ENCODE measurements at places on chromosomes 16 and 17.

DNA sequence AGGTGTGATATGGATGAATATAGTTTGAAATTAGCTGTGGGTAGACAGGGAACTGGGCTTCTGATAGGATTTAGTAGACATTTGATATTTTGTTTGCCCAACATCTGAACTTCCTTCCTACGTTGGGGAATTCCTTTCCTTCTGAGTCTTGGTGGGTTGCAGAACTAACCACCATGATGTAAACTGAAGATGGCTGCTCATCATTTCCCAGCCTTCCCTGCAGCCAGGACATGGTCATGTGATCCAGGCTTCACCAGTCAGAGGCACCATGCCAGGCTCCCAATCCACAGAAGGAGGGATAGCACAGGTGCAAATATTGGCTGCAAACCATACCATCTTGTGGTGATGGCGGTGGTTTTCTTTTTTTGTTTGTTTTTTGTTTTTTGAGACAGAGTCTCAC, 57.4 kb downstream of the EMP2 start:
- DNase-seq: no peak

DNA sequence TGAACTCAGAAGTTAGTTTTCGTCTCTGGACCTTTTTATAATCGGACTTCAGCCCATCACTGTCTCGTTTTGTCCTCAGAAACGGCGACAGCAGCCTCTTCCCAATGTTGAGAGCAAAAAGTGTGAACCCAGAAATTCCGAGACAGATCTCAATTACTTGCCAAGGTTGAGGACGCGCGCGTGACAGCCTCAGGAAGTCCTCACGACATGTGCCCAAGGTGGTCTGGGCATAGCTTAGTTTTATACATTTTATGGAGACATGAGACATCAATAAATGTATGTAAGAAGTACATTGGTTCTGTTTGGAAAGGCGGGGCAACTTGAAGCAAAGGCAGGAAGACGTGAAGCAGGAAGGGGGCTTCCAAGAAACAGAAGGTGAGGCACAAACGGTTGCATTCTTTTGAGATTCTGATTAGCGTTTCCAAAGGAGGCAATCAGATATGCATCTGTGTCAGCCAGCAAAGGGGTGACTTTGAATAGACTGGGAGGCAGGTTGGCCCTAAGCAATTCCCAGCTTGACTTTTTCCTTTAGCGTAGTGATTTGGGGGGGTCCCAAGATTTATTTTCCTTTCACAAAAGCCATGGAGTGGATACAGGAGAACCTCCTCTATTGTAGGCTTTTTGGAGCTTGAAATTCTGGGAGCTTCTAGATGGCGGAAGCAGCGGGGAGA, 583 bp upstream of the ZNF747 start:
- DNase-seq: no peak

DNA sequence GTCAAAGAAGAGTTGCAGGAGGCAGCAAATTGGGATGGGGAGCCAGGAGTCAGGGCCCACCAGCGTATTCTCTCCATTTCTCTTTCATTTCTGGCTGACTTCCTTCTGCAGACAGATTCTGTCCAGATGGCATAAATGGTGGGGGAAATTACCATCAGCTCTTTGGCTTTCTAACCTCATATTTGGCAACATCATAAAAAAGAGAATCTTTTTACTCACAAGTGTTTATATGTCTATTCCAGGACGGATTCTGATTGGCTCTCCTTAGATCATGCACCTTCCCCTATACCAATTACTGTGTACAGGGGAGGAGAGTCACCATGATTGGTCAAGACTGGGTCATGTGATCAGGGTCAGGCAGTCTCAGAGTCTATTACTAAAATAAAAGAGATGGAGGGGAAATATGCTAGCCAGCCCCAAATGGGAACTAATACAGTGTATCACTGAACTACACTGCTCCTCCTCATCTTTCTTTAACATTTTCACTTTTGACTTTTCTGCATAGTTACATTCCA, 537.1 kb upstream of the EEF2KMT start:
- DNase-seq: no peak

GRCh38 chr16:84650062-84650991, 2.0 kb downstream of the KLHL36 start:
- no peak for DNase-seq

DNA sequence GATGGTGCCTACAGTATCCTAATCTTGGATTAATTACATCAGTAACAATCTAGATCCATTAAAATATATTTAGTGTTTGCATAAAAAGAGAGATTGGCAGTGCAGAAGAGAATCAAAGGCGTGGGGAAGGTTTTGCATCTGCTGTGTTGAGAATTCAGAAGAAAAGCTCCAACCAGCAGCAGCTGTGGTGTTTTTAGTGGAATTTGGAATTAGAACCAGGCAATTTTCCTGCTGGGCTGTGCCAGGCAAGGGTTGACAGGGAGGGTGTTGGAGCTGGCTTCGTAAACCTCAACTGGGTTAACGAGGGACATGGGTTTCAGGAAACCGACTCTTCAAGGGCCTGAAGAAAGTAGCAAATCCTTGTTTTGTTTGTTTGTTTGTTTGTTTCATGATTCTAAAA, 107.8 kb upstream of the WSCD1 start:
- DNase-seq: no peak

DNA sequence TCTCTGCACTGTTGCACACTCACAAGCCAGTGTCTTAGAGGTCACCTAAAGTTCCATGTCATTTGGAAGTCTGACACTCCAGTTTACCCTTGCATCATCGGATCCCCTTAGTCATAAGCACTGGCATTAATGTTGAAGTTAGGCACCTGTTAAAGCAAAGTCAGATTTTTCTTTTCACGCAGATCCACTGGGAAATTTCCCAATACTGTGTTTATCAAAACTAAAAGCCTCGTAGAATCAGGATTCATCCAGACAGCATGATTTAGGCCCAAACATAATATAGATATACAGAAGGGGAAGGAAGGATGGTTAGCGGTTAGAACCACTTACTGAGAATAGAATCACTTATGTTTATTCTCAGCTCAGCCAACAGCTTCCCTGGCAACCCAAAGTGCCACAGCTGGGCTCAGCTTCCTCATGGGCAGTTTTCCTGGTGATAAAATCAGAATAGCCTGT, 30.1 kb upstream of the HAPSTR1 start:
- DNase-seq: no peak

DNA sequence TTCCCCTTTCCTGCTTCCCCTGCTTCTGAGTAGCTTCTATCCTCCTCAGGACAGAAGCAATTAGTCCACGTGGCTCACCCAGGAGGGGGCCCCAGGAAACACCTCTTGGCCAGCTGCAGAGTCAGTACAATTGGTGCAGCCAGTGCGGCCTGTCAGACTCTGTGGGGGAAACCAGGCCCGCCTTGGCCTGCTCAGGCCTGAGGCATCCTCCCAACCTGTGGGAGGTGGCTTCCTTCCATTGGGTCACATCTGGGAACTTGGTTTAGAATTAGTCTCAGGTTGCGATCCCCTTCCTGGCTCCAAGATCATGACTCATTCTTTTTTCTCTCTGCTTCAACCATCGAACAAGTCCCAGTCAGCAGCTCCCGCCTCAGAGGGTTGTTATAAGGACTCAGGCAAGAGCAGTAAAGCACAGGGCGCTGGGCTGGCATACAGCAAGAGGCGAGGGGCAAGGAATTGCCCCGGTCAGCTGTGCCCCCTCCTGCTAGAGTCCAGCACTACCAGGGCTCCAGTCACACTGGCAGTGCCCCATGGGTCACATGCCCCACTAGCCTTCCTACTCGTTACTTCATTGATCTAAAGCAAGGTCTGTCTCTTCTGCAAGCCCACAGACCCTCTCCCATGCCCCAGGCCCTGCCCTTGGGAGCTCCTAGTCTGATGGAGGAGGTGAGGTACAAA, 8.1 kb upstream of the EPX start:
- no peak for DNase-seq

DNA sequence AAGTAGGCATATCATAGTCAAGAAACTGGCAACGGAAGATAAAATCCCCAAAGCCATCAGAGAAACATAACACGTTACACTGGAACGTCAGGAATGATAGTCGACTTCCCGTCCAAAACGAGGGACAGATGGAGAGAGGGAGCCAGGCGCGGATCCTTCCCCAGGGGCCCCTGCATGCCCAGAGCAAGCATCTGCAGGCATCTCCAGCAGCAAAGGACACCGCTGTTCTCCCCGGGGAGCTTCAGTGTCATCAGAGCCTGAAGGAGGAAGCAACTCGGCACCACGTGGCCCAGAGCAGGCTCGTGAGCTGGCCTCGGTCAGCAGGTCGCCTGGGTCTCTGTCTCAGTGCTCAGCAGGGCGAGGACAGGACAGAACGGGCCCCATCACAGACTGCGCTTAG, 50.1 kb downstream of the LMF1 start:
- DNase-seq: no peak

DNA sequence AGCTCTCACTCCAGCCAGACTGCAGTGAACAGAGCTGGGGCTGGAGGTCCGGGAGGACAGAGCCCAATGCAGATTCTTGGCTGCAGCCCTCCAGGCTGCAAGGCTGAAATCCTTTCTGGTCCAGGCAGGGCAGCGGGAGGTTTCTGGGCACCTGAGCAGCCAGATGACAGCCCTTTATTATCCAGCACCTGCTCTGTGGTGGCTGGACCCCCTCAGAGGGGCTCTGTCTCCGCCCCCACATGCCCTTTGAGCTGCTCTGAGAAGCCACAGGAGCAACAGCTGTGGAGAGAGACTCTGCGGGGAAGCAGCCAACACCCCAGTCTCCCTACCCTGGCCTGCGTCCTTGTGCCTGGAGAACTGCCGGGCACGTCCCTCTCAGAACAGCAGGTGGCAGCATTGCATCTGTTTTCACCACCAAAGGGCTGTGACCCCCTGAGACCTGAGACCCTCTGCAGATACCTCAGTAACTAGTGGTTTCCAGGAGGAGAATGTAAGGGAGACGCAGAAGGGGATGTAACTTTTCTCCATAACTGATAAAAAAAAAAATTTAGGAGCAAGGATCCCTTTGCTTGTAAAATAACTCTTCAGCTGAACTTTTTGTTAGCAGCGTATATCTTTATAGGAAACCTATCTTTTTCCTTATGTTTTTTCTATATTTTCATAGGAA, 3.7 kb upstream of the CNP start:
- no peak for DNase-seq

GRCh38 chr17:32265192-32265923, at the start of gene RHBDL3:
TSS of gene RHBDL3 (plus strand) at chr17:32265832. CDS start at chr17:32266190, 358 bp downstream.
- DNase-seq: no peak

DNA sequence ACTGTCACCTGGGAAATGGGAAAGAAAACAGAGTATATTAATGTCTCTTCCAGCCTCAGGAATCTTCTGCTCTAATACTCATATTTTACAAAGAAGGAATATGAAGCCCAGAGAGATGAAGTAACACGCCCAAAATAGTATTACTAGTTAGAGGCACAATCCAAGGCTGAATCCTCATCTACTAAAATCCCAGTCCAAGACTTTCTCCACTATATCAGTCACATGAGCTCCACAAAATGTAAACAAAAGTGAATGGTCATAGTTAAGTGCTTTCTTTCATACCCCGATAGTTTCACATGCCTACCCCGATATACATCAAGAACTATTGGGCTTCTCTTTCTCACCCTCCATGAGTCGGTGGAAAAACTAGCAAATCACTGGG, 965 bp downstream of the INTS2 start:
- DNase-seq: no peak

GRCh38 chr16:87996962-87997880, 46.0 kb downstream of the BANP start:
- no peak for DNase-seq

- no peak for DNase-seq
These were observed 149.1 kb downstream of the VPS53 start for GRCh38 chr17:565521-565920.

- no peak for DNase-seq
These were observed 29.3 kb downstream of the KIAA0753 start for GRCh38 chr17:6611231-6611630.

DNA sequence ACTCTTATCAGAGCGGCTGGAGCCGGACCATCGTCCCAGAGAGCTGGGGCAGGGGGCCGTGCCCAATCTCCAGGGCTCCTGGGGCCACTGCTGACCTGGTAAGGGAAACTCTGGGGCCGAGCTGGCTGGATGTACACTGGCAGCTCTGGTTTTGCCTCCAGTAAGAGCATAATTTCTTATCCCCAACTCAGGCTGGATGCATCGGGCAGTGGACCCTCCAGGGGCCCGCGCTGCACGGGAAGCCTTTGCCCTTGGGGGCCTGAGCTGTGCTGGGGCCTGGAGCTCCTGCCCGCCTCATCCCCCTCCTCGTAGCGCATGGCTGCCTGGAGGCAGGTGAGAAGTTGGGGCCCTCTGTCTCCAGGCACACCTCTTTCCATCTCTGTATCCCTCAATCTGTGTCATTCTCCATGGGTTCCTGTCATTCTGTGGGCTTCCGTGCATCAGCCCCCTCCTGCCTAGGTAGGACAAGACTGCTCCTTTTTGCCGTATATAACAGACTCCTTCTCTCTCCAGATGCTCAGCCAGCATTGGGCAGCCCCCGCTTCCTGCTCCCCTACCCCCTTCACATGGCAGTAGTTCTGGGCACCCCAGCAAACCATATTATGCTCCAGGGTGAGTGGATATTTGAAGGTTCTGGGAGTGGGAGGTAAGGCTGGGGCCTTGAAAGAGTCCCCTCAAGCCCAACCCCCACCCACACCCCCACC, 9.4 kb upstream of the TMEM88 start:
- no peak for DNase-seq

- no peak for DNase-seq
These were observed 8.7 kb downstream of the MXRA7 start for GRCh38 chr17:76702076-76702475.

- DNase-seq: no peak
These were observed 53.4 kb downstream of the MFSD11 start for GRCh38 chr17:76791053-76791980.

DNA sequence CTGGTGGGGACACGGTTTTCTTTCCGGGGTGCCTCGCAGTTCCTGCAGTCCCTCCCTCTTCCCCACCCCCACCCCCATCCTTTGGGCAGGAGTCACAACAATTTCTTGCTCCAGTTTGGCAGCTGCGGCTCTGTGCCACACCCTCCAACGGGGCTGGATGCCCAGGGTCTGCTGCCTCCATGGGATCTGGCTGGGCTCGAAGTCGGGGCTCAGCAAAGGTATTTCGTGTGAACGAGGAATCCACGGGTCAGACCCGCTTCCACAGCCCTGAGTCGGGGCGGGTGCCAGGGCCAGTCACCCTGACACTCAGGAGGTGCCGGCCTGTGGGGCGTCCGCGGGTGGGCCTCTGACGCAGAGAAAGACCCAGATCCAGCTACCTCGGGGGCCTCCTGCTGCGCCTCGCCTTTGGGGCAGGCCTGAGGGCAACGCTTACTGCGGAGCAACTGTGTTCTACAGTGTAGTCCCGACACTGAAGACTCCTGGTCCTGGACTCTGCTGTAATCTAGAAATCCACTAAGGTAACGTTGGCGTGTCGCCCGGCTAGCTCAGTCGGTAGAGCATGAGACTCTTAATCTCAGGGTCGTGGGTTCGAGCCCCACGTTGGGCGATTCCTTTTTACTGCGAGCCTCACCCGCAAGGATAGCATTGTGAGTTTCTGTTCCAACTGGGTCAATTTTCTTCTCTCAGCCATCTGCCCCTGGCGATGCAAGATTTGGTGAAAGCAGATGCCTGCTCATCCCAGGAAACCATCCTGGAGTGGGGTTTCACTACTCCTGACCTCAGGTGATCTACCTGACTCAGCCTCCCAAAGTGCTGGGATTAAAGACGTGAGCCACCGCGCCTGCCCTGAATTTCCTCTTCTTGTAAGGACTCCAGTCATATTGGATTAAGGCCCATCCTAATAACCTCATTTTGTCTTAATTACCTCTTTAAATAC, 12.6 kb upstream of the OR1F1 start:
- DNase-seq: no peak

GRCh38 chr17:17141860-17142552, 64.1 kb downstream of the PLD6 start:
- no peak for DNase-seq

- DNase-seq: no peak
These were observed 31.7 kb downstream of the SOCS1 start for GRCh38 chr16:11224096-11224893.

- DNase-seq: no peak
These were observed 135.2 kb downstream of the SHISA9 start for GRCh38 chr16:13036600-13036999.
